ENCODE measurements at places on chromosomes 2 and 18.

DNA sequence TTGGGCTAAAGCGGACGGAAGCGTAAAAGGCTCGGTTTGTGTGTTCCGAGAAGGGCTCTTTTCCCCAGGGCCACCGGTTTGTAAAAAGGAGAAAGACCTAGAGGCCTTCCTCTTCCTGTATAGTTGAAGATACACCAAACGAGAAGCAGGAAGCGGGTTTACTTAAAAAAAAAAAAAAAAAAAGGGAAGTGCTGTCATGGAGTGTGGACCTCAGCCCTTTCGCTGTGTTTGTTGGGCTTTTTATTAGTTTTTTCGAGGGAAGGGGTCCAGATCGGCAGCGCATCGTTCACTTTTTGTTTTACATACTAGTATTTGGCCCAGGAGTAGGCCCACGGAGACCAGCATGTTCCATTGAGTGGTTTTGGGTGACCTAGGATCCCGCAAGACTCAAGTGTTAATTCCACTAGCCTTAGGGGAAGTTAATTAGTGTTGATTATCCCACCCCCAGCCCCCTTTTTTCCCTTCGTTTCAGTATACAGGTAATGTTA lies 676 bp downstream of the ACTR2 start:
- no peak for DNase-seq

DNA sequence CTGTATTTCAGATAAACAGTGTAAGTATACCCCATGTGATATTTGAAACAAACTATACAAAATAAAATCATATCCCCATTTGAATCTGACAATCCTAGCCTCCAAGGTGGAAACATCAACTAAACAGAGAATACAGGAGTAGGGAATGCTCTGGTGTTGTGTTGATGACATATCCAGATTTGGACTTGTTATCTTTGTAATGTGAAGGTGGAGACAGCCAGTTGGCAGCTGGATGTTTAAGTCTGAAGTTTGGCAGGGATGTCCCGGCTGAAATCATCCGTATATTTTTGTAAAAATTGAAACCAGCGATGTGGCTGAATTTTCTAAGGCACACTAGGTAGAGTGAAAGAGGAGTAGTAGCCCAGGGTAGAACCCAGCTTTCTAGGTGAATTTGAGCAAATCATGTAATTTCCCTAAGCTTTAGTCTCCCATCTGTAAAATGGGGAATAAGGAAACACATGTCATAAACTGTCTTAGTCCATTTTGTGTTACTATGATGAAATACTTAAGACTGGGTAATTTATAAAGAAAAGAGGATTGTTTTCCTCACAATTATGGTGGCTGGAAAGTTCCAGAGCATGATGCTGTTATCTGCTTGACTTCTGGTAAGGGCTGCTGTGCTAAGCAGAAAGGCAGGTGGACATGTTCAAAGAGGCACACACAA lies 246.6 kb upstream of the APCDD1 start:
- DNase-seq, result no peak

- DNase-seq, result no peak
Observed at GRCh38 chr2:135664623-135665068, 77.0 kb upstream of the UBXN4 start.

- DNase-seq, result no peak
Observed at GRCh38 chr2:9815844-9816279, 27.4 kb upstream of the TAF1B start.
